ENCODE measurements at places on chromosomes 5 and 9. TPM values are rescaled to one million over a fixed set of nuclear protein-coding genes. Genes with fewer than 3 reads are reported as not detected.

DNA sequence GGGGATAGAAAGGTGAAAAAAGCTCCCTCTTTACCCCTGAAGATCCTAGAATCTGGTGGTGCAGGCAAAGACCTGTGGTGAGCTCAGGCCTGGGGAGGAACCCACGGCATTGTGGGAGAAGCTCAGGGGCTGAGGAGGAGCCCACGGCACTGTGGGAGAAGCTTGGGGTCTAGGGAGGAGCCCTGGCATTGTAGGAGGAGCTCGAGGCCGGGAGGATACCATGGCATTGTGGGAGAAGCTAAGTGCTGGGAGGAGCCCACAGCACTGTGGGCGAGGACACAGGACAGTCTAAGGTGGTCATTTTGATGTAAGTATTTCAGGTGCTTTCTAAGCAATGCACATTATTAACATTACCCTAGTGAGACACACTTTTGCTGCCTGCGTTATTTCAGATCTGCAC lies 179.7 kb downstream of the HSD17B3 start:
- H3K36me3 ChIP-seq = no peaks in the 10 kb centered on the region
- peaks cover 17% of the 10 kb centered on the region for H3K4me1 ChIP-seq
- no peak overlapping the region for H3K27ac ChIP-seq
- peaks cover 10% of the 10 kb centered on the region for H3K27me3 ChIP-seq

The ALDH7A1 gene
- 5.1 TPM for total RNA-seq

GRCh38 chr9:76932757-76933156 lies 26.8 kb upstream of the PRUNE2 start:
- no peak overlapping the region for H3K4me3 ChIP-seq
- no peaks in the 10 kb centered on the region for H3K27me3 ChIP-seq
- H3K36me3 ChIP-seq = no peaks in the 10 kb centered on the region
- no peak overlapping the region for H3K27ac ChIP-seq
- no peak for DNase-seq

DNA sequence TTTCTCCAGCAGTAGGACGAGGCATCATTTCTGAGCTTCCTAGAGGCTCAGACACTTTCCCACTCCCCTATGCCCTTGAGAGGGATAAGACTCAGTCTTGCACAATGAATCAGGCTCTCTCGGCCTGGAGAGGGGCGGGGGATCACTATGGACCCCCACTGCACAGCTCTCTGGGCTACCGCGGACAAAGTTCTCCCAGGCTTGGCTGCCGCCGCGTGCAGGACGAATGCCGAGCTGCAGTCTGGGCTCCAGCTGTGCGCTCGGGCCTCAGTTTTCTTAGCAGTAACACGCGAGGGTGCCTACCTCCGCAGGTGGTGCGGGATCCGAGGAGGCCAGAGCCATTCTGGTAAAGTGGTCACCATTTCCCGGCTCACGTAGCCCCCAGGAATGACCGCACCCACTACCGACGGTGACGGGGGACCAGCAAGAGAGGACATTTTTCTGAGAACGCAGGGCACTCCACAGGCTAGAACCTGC lies 3.4 kb upstream of the MYORG start:
- DNase-seq = peak; percentile 23
- H3K27me3 ChIP-seq = no peaks in the 10 kb centered on the region
- H3K36me3 ChIP-seq = no peaks in the 10 kb centered on the region
- H3K4me3 ChIP-seq = peak overlapping the region; percentile 77
- peaks cover 30% of the 10 kb centered on the region for H3K4me1 ChIP-seq
- peak overlapping the region; percentile 20 for H3K27ac ChIP-seq

- H3K4me1 ChIP-seq = peaks cover 42% of the 10 kb centered on the region
- H3K27me3 ChIP-seq = no peaks in the 10 kb centered on the region
- H3K4me3 ChIP-seq = peak overlapping the region; percentile 2
- H3K36me3 ChIP-seq = peaks cover 3% of the 10 kb centered on the region
Observed at GRCh38 chr5:80958616-80959015, 1.5 kb upstream of the RASGRF2 start.

The AFAP1L1 gene
- total RNA-seq = 1.6 TPM

The C6 gene
- not detected for total RNA-seq

DNA sequence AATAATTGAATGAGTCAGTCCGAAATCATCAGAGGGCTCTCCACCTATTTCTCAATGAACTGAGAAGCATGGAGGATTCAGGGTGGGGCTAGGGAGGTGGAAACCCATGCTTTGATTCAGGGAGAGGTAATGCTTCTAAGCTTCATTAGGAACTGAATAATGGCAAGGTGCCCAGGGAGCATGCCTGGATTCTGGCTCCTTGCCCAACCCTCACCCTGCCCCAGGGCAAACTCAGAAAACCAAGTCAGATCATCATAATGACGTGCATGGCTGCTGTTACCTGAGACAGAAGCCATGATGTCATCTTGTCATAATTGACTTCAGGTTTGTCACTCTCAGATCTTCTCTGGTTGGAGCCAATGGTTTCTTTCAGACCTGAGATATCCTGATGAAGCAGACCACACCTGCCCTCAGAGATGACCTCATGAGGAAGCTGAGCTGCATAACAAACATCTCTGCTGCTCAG lies 199.6 kb downstream of the SYK start:
- no peak overlapping the region for H3K4me3 ChIP-seq
- H3K27me3 ChIP-seq = no peaks in the 10 kb centered on the region
- no peak overlapping the region for H3K27ac ChIP-seq
- no peaks in the 10 kb centered on the region for H3K36me3 ChIP-seq
- H3K4me1 ChIP-seq = peaks cover 8% of the 10 kb centered on the region

The ADAMTS19 gene
- not detected for total RNA-seq

GRCh38 chr9:98559561-98559960 lies 149.2 kb downstream of the GABBR2 start:
- H3K27me3 ChIP-seq = peaks cover 5% of the 10 kb centered on the region
- H3K36me3 ChIP-seq = no peaks in the 10 kb centered on the region
- no peak for DNase-seq
- H3K27ac ChIP-seq = no peak overlapping the region
- H3K4me3 ChIP-seq = no peak overlapping the region

The PCDHGA3 gene
- not detected for total RNA-seq

The TRAPPC13 gene
- 22.1 TPM for total RNA-seq

The ANKRD18B gene
- not detected for total RNA-seq
